ENCODE measurements at places on chromosomes 3 and 15. TPM values are rescaled to one million over a fixed set of nuclear protein-coding genes. Genes with fewer than 3 reads are reported as not detected.

- no peak for DNase-seq
Measured at GRCh38 chr3:126373682-126374601, 16.7 kb upstream of the KLF15 start.

GRCh38 chr15:48721061-48721810 is 75.7 kb upstream of the FBN1 start:
- DNase-seq = no peak

GRCh38 chr3:177466074-177466473 is 268.8 kb upstream of the TBL1XR1 start:
- no peak for DNase-seq

- DNase-seq = no peak
Measured at GRCh38 chr3:82493858-82494257, 732.4 kb upstream of the GBE1 start.

DNA sequence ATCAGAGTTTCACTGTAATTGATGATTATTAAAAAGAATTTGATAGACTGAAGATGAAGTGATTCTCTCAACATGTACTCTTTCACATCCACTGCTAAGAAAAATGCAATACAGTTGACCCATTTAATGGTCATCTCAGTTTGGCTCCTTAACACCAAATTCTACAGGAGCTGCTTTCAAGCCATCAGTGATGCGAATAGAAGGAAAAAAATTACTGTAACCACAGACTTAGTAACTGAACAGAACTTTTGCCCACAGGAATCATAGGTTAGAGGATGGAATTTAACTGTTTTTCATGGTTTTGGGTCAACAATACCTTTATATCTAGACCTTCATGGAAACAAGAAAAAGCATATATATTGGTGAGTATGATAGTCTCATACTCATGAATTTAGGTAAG is 633.5 kb downstream of the CADM2 start:
- DNase-seq = no peak

DNA sequence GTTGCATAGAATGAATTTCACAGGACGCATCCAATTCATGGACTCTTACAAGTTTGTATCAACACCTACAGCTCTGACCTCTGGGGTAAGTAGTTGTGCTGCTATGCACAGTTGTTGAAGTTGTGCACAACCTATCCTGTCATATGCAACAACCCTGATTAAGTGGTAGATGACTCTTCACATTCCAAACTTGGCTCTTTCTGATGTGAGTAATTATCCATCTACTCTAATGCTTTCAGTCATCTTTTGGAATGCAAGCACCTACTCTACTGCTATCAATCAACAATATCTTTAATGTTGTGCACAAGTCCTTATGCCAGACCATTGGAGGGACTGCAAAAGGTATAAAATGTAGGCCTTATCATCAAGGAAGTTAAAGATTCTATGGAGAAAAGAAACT is 921.4 kb downstream of the MCTP2 start:
- peak; percentile 69 for DNase-seq

- no peak for DNase-seq
Measured at GRCh38 chr15:50377867-50378751, 23.1 kb upstream of the GABPB1 start.

DNA sequence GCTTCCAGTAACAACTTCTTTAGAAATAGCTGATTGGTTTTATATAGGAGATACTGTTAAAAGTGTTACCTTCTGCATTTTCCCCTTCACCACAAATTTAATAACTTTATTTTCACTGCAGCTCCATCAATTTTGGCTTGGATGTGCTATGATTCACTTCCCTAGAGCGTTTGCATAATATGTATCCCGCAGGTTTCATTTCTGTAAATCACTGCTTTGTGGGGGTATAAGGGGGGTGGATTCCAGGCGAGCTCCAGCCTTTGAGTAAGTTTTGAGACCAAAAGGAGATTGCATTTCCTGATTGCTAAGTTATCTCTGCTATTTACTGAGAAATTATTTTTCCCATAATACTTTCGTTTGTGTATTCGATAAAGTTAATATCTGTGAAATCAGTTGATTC is 232.6 kb downstream of the TBL1XR1 start:
- DNase-seq = no peak

DNA sequence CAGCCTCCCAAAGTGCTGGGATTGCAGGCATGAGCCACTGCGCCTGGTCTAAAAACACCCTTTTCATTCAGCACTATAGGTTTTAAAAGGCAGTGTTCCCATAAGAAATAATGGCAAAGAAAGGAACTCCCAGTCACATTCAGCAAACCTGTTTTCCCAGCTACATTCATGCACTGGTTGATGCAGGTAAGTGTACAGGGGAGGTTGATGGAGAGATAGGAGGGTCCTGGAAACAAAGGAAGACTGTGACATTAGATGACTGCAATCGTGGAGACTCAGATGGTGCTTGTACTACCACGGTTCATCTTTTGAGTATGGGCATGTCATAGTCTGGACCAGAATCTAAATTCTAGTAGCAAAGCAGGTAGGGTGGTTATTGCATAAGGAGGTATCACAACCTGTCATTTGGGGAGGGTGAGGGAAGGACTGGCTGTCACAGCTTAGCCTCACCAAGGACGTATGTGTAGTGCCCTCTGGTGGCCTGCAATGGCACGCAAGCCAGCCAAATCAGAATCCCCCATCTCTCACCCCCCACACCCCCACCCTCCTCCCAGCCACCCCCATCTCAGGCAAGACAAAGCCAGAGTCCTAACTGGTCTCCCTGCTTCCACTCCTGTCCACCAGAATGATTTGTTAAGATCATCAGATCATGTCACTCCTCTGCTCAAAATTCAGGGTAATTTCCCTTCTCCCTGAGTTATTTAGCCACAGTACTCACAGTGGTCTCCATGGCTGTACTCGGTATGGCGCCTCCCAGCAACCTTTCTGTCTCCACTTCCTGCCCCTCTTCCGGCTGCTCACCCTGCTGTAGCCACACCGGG is 28.8 kb upstream of the UBL7 start:
- peak; percentile 12 for DNase-seq

- DNase-seq = no peak
Measured at GRCh38 chr15:52104532-52105004, 8.0 kb downstream of the BCL2L10 start.

DNA sequence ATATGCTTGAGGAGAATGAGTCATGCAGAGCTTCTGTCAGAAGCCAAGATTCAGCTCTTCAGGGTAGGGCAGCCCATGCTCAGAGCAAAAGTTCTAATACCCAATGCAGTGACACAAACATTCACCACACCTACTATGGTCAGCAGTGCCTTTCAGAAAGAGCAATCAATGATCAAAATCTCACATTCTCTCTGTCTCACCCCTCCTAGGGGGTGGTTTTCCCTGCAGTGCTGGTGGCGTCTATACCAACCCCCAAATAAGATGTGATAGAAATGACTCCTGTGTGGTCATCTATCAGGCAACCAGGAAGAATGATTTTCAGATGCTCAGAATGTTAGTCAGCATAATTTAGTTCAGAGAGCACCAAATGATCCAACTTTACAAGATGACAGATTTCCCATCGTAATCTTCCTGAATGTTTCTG is 385.3 kb downstream of the NTRK3 start:
- DNase-seq = no peak

Gene TBC1D2B
- 28.7 TPM for total RNA-seq

Gene MB21D2
- total RNA-seq = 16.5 TPM

Gene SPCS1
- 142 TPM for total RNA-seq

Gene CADM2
- total RNA-seq = not detected
